CD4-positive, alpha-beta T cell treated with Interleukin-10 for 1 hour (primary cell): ENCODE measurements at places on chromosomes 5 and 9.

DNA sequence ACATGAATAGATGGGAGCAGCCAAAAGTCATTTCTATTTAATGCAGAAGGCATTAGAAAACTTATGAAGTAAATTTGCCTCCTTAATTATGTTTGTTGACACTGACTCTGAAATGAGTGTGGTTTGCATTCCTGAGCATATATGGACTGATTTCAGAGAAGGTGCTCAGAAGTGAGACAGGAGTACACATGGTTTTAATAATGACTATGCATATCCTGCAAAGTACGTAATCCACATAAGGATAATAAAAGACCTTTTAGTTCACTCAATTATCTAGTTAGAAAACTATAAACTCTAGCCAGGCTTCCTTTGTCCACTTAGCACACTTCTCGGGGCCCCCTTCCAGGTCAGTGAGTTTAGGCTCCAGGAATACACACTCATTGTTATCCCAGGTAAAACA, 75.7 kb upstream of the SNX2 start:
- no peak for DNase-seq

- no peak for DNase-seq
Observed at GRCh38 chr5:78920604-78921003, 64.5 kb downstream of the ARSB start.

DNA sequence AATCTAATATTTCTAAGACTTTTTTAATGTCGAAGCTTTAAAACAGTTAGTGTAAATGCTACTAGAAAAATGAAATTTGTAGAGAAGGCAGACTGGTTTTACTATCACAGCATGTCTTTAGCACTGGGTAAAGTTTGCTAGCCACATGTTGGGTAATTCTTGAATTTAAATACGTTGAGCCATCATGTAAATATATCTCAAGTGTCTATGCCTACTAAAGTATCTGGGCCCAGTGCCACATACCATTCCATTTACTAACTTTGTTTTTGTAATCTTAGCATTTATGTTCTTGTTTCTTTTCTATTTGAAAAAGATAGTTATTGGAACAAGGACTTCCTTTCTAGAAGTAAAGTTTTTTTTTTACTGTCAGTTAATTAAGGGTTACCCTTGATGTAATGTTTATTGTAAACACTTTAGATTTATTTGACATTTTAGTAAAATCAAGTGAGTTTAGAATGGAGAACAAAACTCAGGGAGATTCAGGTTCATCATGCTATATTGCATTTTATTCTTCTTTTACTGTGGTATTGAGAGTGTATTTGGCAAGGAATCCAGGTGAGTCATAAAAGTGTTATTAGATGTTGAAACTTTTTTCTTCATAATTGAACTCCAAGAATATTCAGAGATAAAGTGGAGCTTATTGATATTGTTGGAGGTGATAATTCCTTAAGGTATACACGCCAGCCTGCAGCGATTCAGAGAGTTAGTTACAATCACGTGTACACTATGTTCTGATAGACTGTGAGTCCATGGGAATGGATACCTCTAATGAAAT, 182.4 kb downstream of the CCDC171 start:
- no peak for DNase-seq

- no peak for DNase-seq
Observed at GRCh38 chr5:15004506-15004905, 132.9 kb upstream of the ANKH start.

- DNase-seq, result no peak
Observed at GRCh38 chr9:87601176-87601575, 103.5 kb downstream of the DAPK1 start.

GRCh38 chr5:140117523-140117922, 3.6 kb downstream of the PURA start:
- no peak for DNase-seq

- DNase-seq, result no peak
Observed at GRCh38 chr9:137083394-137084004, 3.3 kb upstream of the MAN1B1 start.

- no peak for DNase-seq
Observed at GRCh38 chr5:98954392-98955028, 25.7 kb upstream of the CHD1 start.

GRCh38 chr9:112819635-112820496, 69.3 kb downstream of the SNX30 start:
- DNase-seq, result peak; percentile 26
